ENCODE measurements at places on chromosomes 7 and 10. TPM values are rescaled to one million over a fixed set of nuclear protein-coding genes. Genes with fewer than 3 reads are reported as not detected.

CALCR gene
- polyA plus RNA-seq: 0.78 TPM

OPTN gene
- polyA plus RNA-seq: 34.3 TPM

ELAPOR2 gene
- 9.9 TPM for polyA plus RNA-seq

CALN1 gene
- polyA plus RNA-seq: 0.83 TPM

UBE3C gene
- polyA plus RNA-seq: 44.3 TPM

NFE2L3 gene
- polyA plus RNA-seq: 25.2 TPM

TAS2R4 gene
- 7.1 TPM for polyA plus RNA-seq

HABP2 gene
- 0.73 TPM for polyA plus RNA-seq

CLCN1 gene
- polyA plus RNA-seq: 0.16 TPM

FLNC gene
- 15.8 TPM for polyA plus RNA-seq

FGL2 gene
- 33.2 TPM for polyA plus RNA-seq

CCDC3 gene
- polyA plus RNA-seq: 16.1 TPM

RNF133 gene
- polyA plus RNA-seq: not detected

DNA sequence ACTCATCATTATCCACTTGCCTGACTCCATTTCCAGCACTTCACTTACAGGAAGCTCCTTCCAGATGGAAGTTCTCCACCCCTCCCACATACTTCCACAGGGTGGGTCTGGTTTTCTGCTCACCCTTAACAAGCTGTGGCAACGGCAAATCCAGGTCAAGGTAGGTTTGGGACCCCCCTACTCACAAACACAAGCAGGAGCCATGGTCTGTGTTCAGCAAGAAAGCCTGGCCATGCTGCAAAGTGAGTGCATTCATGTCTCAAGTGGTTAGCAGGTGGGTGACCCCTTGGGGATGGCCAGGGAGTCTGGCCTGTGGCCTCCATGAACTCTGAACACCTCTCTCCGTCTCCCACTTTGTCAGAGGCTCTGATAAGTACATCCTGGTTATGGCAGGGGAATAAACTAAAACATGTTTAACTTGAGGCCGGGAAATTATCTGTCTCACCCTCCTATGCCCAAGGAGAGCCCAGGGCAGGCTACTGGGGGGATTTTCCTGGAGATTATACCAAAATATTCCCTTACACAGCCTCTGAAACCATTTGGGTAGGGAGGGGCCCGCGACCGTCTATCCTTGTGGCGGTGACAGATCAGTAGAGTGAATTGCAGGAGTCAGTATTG, 844 bp downstream of the XPNPEP1 start:
- no peak for DNase-seq

DNA sequence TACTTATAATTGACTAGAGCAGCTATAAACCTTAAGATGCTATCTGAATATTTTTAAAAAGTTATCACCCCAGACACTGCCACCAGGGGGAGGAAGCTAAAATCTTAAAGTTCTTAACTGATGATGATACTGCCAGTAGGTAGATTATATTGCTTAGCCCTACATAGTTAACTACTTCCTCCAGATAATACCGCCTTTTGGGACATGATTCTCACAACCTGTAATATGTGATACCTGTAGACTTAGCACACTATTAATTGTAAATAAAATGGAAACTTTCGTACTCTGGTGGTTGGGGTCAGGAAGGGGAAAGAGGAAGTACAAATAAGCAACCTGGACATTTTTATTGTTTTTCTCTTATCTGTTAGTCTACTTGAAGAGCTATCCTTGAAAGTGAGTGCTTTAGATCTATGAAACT, 268.9 kb downstream of the ADK start:
- no peak for DNase-seq

GRCh38 chr7:20602306-20602705, 13.2 kb upstream of the ABCB5 start:
- DNase-seq: no peak

DNA sequence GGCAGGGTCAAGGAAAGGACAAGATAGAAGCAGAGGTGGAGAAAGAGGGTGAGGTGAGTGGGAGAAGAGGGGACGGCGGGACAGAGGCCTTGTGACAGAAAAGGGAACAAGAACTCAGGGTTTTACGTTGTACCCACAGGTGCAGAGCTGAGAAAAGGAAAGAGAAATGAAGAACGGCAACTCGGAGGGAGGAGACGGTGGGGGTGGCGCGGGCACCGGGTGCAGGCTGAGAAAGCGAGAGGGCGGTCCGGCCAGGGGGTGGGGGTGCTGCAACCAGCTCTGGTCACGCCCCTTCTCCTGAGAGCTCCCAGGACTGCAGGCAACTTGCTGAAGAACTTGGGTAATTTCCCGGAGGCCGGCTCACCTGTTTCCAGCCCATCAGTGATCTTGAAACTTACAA, 65.3 kb downstream of the CARD11 start:
- peak; percentile 62 for DNase-seq

DNA sequence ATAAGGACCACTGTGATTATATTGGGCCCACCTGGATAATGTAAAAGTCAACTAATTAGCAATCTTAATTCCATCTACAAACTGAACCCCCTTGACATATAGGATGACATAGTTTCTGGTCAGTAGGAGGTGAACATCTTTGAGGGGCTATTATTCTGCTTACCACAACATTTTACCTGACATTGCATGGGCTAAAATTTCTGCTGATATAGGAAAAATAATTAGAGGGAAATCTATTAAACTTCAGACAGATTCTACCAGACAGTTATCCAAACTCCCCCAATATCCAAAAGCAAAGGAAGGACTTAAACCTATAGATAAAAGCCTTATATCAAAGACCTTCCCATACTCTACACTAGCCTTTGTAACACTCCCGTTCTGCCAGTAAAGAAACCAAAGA, 443.6 kb downstream of the GRM8 start:
- no peak for DNase-seq

DNA sequence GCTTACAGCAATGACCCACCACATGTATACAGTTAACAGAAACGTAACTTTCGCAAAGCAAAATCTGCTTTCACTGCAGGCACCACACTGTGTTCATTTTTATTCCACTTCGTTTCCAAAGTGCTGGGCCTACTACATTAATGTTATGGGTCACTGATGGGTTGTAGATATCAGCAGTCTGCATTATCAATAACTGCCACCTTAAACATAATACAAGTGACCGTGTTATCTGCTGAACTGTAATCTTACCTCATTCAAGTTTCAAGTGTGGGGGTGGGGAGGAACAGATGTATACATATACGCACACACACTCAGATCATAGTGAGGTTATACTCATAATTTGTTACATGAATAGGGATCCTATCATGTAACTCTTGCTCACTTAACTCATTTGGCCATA, 21.1 kb downstream of the RNF32 start:
- DNase-seq: no peak

DNA sequence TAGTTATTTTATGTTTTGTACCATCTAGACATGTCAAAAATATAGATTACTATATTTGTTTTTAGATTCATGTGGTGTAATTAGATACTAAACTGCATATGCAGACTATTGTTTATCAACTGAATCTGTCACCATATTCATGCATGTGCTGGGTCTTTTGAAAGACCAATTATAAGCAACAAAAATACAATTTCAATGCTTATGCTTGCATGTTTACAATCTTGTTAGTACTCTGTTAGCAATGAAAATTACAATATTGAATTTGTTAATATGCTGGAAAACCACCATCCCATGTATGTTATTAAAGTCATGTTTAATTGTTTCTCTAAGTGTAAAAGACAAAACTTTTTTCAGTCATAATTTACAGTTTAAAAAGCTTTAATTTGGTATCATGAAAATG, 140.9 kb downstream of the HGF start:
- DNase-seq: no peak

GRCh38 chr7:26853788-26854393, 10.5 kb downstream of the SKAP2 start:
- peak; percentile 78 for DNase-seq

DNA sequence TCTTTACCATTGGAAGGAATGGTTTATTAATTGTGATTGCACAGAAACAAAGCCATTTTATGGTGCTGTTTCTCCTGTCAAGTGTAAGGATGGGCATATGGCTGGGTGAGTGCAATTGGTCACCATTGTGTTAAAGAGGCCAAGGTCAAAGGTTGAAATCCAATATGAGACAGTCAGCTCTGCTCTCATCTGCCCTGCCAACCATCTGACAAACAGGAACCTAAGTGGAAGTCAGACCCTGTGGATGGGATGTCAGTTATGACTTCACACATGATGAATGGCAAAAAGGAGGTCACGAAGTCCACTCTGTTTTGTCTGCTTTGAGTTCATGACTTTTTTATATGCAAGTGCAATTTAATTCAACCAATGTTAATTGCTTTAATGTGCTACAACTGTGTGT, 172.7 kb upstream of the TMEM229A start:
- DNase-seq: no peak

DNA sequence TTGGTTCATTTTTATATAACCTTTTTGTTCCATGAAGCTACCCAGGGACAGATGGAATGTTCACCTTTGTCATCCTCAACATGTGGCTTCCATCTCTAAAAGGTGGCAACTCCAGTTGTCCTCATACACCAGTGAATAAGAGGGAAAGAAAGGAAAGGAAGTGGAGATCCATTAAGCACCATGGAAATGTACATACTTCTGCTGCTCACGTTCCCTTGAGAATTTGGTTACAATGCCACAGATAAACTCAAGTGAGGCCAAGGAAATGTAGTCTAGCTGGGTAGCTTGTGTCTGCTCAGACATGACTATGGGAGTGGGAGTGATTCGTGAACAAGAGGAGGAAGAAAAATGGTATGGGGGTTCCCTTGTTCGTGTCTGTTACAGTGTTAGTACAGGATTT, 237.1 kb upstream of the FAM3C start:
- no peak for DNase-seq

DNA sequence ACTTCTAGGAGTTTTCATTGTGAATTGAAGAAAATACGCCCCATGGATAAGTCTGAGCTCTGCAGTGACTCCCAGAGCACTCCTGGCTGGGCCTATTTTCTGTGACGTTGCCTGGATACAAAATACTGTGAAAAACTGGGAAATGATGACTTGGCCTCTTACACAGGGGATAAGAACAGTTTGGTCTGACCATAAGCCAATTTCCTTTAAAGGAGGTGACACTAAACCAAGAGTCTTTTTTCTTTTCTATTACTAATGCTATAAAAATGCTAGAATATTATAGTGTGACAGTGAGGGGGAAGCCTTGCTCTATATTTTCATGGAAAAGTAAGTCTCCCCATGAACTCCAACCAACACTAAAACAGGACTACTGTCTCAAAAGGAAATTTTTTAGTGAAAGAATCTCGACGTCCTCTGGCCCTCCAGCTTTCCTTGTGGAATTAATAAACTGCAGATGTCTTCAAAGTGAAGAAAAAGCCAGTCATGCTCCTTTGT, 45.5 kb downstream of the MYOF start:
- DNase-seq: peak; percentile 80

Data from renal pelvis (tissue), 12 donors.